Stimulated activated CD4-positive, alpha-beta T cell treated with anti-CD3 and anti-CD28 coated beads, Interleukin-2, amount 100 ng/mL, for 48 hours (primary cell): ENCODE measurements at places on chromosomes 13 and 19.

GRCh38 chr13:48410199-48410598 lies 2.7 kb downstream of the LPAR6 start:
- no peak for DNase-seq

DNA sequence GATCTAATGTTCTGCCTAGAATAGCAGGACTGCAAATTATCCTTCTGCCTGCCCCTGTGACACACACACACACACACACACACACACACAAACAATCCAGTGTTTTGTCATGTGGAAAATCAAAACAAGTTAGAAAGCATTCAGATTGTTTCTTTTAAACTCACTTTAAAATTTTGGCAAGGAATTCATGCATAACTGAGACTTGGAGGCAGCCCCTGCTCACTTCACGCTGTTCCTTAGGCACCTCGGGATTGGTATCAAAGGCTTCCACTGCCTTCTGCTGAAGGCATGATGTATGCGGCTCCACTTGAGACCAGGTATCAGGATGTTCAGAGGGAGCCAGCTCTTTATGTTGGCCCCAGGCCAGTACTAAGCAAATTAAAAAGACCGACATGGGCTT lies 158.7 kb downstream of the OXGR1 start:
- no peak for DNase-seq

DNA sequence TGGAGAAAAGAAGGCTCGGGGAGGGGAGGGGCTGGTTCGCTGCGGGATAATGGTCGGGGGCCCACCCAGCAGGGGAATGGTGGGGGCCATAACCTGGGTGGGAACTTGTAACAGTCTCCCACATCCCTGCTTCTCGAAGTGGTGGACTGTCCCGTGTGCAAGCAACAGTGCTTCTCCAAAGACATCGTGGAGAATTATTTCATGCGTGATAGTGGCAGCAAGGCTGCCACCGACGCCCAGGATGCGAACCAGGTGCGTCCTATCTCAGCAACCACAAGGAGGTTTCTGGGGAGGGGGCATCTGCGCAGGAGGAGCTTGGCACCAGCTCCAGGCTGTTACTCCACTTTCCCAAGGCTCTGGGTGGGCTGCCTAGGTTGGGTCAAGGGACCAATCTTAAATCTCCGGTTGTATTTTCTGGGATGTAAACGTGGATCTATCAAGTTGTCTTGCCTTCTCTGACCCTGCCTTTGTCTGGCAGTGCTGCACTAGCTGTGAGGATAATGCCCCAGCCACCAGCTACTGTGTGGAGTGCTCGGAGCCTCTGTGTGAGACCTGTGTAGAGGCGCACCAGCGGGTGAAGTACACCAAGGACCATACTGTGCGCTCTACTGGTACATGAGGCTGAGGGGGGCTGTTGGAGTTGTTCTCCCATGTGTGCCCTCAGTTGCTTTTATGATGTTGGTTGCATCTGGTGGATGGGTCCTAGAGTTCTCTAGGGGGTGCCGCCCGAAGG lies 1.6 kb downstream of the TRIM28 start:
- DNase-seq = no peak

DNA sequence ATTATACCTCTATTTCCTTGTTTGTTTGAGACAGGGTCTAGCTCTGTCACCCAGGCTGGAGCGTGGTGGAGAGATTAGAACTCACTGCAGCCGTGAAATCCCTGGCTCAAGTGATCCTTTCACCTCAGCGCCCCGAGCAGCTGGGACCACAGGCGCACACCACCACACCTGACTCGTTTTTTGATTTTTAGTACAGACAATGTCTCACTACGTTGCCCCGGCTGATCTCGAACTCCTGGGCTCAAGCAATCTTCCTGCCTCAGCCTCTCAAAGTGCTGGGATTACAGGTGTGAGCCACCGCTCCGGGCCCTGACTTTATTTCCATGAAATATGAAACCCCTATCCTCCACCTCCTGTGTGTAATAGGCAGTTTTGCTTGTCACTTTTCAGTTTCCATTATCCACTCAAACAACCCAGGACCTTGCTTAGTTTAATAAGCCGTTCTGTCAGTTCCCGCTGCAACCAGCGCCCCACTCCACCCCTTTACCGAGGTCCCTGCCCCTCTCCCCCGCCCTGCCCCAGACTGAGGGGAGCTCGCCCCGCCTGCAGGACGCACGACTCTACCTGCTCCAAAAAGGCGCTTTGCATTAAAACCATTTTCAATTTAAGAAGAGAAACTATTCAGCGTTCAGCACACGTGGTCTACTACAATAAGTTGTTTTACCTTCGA lies 16.9 kb downstream of the ZNF816 start:
- no peak for DNase-seq

DNA sequence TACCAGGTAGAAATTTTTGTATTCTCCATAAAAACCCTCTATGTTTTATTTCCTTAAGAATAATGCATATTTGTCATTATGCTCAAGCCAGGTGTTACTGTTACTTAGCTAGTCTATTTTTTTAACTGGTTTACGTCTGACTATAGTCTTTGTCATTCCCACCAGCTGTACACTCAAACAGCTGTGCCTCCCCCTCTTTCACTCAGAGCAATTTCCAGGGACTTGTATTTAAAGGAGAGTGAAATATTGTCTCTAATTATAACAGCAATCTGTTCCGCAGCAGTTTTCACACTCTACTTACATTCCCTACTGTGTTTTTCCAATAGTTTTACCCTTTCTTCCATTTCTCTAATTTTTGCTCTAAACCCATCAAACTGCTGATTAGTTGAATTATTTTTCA lies 813.6 kb upstream of the MIR17HG start:
- no peak for DNase-seq

DNA sequence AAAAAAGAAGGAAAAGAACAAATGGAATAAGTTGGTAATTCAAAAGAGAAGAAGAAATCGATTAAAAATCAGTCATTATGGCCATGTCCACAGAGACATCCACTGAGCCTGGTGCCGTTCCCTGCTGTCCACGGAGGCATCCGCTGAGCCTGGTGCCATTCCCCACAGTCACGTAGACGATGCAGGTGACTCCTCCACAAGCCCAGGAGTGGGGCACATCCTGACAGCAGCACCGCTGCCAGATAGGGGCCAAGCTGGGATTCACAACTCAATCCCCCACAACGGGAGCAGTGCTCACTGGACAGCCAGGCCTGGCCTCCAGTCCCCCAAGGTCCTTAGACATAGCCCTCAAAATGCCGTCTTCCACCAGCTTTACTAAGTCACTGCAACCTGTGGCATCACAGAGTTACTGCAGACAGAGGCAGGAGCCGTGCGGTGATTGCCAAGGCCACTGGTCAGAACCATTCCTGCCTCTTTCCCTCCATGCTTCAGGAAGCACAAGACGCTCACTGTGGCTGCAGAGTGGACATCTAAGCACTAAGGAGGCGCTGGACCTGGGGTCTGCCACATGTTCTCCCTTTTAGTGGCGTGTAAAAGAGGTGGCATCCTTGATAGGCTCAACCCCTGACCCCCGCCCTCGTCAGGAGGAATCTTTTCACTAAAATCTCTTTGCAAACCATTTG lies 131.5 kb upstream of the SPACA7 start:
- DNase-seq = no peak

DNA sequence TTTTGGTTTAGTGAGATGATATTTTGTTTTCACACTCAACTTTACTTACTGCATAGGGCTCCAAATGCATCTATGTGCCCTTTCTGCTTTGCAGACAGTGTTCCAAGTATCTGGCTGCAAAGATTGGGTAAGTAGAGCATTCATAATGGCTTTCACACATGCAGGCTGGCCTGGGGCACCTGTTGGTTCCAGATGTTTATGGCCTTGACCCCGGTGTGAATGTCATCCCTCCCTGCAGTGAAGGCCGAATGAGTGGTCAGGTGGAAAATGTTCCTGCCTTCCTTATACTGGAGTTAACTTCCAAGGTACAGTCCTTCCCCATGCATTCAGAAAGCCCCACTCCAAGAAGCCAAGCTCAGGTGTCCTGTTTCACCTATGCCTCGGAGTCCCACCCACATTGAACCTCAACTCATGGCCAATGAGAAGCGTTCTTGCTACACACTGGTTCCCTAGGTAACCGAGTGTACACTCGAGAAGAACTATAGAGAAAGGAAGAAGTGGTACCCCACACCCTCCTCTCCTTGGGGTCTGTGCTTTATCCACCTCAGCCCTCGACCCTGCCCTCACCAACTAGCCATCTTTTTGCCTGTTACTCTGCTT lies 23.0 kb upstream of the ZNF536 start:
- no peak for DNase-seq

DNA sequence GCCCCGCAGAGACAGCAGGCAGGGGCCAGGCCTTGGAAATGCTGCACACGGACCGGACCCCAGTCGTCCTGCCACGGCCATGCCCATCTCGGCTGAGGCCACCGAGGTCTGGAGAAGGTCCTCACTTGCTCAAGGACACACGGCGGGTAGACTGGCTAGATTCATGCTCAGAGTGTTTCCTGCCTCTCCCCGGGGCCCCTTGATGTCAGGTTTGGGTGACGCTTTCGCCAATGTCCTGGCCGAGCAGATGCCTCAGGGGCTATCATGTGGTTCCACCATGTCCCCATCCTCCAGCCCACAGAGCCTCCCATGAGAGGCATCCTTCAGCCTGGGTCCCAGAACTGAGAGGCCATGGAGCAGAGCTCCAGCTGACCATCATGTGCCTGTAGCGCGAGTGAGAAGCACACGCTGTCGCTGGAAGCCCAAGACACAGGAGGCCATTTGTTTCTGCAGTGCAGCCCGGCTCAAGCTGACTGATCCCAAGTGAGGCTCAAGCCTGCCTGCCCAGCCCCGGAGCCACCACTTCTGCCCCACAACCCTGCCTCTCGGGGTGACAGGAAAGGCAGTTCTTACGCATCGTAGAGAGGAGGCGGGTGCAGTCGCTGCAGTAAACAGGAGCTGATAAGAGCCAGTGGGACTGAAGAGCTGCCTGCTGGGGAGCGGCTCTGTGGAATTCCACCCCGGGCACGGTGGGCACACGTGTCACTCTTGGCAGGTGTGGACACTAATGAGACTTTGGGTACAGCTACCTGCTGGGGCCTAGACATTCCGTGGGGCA lies 53.9 kb upstream of the GAS6 start:
- no peak for DNase-seq

GRCh38 chr19:28504139-28504538 lies 708.8 kb downstream of the UQCRFS1 start:
- DNase-seq = no peak

DNA sequence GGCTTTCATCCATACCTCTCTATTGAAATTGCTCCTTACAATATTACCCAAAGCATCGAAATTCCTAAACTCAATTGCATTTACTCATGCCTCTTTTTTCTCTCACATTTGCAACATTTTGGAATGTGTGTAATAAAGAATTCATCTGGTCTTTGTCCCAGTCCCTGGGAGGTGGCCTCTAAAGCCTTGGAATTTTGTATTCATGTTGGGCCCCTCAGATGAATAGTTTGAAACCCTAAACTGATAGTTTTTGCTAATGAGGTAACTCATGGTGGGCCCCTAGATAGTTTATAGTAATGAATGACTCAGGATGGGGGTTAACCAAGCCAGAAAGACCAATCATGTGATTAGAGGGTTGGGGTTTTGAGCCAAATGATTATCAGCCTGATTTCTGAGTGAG lies 490.4 kb downstream of the DIAPH3 start:
- DNase-seq = no peak

- no peak for DNase-seq
Measured at GRCh38 chr13:86087244-86087643, 288.0 kb upstream of the SLITRK6 start.

DNA sequence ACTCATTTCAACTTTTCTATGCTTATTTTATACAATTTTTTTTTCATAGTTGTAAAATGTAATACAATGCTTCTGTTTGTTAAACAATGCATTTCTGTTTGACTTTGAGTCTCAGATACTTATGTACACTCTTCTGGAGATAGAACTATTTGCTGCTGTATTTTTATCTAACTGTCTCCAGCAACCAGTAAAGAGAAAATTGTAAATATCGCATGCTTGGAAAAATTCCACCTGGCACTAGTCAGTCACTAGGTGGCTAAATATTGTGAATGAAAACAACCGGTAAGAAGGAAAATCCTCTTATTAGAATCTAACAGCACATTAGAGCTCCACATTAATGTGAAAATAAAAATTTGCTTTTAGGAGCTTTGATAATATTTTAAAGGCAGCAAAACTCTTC lies 876.5 kb downstream of the PCDH9 start:
- DNase-seq = no peak

DNA sequence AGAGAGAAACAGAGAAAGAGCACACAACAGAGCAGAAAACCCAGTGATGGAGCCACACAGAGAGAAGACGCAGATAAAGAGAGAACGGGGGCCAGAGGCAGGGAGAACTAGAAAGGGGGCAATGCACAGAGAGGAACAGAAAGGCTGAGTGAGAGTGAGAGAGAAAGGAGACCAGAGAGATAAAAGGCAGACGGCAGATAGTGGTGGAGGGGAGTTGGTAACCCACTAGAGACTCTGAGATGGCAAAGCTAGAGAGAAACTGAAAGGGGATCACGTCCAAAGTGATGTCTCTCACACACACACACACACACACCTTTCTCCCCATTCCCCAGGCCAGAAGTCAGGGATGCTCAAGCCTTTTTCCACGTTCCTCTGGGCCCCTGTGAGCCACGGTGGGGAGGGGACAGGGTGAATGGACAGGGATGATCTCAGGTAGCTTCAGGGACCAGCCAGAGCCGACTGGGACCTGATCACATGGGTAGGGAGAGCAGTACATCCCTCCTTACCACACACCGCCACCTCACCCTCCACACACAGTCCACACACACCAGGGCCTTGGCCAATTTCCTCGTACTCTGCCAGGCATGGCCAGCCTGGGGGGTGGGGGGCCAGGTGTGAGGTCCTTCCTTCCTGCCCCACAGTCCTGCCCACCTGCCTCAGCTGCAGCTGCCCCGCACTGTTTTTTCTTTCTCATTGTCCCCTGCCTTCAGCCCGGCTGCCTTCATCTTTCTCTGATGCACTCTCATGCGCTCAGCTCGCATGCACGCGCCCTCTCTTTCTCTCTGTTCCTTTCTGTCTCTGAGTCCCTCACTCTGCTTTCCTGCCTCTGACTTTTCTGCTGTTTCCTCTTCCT lies 22.5 kb upstream of the POU2F2 start:
- DNase-seq = no peak

DNA sequence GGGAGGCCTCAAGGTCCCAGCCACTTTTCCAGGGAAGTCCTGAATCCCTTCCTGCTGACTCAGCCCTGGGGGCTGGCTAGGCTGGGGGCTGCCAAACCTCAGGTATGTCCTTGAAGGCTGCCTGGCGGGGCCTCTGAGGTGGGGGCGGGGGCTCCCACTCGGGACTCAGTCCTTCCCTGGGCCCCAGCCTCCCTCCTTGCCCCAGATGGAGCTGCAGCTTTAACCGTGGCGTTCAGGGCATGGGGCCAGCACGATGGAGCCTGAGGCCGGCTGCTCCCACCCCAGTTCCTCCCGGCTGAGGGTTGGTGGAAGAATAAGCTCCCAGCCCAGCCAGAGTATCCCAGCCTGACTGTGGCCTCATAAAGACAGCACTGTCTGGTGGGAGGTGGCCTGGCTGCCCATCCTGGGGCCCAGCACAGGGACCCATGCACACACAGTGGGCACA lies 12.4 kb downstream of the CILP2 start:
- DNase-seq = no peak

- no peak for DNase-seq
Measured at GRCh38 chr19:29675120-29675649, 9.9 kb downstream of the PLEKHF1 start.
